ENCODE measurements at places on chromosomes 1 and 21.

- no peak for DNase-seq
These were observed 66.6 kb downstream of the PUM1 start for GRCh38 chr1:30998887-30999286.

- no peak for DNase-seq
These were observed 5.7 kb downstream of the EPHX1 start for GRCh38 chr1:225815526-225816178.

DNA sequence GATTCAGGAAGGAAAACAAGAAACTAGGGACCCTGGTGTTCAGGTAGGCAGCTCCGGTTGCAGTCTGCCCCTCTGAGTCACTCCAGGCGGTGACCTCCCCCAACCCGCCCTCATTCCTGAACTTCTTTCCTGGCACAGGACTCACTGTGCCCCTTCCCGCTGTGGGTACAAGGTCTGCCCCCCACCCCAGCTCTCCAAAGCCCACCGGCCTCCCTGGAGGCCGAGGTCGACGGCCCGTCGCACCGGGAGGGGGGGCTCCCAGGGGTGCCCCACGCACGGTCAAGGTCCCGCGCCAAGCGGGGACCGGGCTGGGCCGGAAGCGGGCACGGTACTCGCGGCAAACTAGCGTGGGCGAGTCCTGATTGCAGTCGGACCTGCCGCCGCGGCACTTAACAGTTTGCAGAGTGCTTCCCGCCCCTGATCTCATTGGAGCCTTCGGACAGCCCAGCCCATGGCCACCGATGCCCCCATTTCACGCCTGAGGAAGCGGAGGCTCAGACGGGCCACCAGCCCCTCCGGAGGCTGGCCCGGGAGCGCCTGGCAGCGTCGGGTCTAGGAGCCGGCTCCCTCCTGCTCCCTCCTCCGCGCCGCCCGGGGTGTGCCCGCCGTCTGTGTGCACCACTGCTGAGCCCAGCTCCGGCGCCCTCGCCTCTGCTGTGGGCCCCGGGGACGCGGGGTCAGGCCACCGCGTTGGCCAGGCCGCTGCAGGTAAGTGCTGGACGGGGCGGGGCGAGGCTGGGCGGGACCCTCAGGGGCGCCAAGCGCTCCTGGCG, at the start of gene GJB3:
TSS of gene GJB3 (plus strand) at position 144 of the 773 bp plus-strand sequence. CDS start 3,549 bp downstream, outside the sequence.
- no peak for DNase-seq

- no peak for DNase-seq
These were observed 50.1 kb downstream of the PHC2 start for GRCh38 chr1:33380811-33381210.

GRCh38 chr1:98437540-98437939, 224.0 kb upstream of the SNX7 start:
- DNase-seq, result no peak

DNA sequence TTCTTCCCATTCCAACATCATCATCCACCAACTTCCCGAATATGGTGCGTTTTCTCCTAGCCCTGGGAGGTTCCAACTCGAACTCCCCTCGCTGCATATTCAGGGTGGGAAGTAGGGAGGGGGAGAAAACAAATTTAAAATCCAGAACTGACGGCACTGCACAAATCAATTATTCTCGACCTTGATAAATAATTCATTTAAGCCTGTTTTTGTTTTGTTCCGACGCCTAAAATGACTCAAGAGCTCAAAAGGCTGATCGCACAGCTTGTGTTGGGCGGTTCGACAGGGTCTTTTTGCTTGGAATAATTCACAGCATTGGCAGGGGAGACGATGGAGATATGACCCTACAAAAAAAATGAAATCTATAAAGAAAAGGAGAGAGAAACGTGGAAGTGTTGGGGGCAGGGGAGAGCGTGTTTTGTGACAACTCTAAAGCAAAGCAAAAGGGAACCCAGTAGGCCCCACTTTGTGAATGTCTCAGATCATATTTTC, 3.1 kb upstream of the BARHL2 start:
- DNase-seq, result no peak

Measured in AG10803 (cell line).